Activated CD4-positive, alpha-beta T cell treated with anti-CD3 and anti-CD28 coated beads for 36 hours (primary cell): ENCODE measurements at places on chromosomes 5 and 9. TPM values are rescaled to one million over a fixed set of nuclear protein-coding genes. Genes with fewer than 3 reads are reported as not detected.

DNA sequence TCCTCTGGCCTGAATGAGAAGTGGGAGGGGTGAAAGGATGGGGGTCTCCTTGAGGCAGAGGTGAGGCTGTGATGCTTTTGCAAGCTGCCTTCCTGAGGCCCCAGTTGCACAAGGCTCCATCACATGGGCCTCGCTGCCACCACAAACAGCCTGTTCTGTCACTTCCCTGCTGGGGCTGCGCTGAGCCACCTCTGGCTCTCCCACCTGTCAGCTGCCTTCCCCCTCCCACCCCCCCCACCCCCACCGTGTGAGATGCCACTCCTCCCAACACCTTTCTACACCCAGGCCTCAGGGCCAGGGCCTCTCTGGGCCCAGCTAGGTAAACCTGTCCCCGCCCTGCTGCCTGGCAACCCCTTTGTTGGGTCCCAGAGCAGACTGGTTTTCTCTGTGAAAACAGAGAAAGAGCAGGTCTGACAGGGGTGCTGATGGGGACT, 4.5 kb upstream of the PDLIM4 start:
- peak; percentile 2 for DNase-seq

The PDE6A gene
- not detected for total RNA-seq

GRCh38 chr5:9490494-9491097, 55.3 kb downstream of the SEMA5A start:
- DNase-seq: no peak

DNA sequence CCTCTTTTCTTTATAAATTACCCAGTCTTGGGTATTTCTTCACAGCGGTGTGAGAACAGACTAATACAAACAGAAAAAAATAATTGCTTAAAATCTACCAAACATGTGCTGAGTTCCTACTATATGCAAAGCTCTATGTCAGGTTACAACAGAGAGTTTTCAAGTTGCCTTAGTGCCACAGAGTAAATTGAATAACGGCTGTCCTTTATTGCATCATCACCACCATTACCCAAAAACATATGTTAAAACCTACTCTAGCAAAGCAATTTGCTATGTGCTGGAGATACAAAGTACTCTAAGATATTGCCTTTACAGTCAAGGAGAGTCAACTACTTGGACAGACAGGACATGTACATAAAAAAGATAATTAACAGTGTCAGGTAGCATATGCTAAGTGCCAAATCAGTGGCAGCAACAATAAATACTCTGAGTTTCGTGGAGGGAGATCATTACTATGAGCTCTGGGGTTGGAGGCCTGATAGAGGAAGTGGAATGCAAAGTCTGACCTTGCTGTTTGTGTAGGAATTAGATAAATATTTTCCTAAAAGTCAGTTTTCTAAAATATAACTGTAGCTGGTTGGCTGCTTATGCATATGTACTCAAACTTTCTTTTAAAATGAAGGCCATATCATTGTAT, 1058.7 kb upstream of the WWC1 start:
- DNase-seq: no peak

The C9orf50 gene
- total RNA-seq: not detected

GRCh38 chr5:112917453-112917995, 4.5 kb downstream of the REEP5 start:
- peak; percentile 50 for DNase-seq
